Substantia nigra (tissue), 51 donors: ENCODE measurements at places on chromosomes 7 and 10.

DNA sequence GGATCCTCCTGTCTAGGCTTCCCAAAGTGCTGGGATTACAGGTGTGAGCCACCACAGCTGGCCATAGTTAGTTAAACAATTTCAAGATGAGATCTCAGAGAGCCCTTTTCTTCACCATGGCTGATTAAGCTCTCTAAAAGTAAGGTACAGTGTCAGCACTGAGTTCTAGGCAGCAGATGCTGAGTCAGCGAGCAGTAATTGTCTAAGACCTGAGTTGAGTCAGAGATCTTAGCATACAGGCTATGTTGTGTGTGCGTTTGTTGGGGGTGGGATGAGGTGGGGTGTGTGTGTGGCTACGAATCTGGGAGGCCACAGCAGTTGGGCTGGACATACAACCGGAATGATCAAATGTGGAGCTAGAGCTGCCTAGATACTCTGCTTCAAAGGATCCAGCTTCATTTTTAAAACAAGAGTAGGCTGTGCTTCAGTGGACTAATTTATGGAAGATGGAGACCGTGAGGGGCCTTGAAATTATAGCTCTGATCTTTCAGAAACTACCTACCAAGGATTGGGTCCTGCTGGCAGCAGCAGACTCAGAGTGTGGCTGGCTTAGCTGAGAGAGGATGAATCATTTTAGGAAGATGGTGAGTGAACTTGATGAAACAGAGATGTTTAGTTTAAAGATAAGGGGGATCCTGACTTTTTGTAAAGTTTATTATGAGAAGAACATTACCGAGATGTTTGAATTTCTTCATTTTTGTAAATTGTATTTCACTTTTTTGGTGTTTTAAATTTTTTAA lies 17.5 kb upstream of the MTPN start:
- no peak for DNase-seq

GRCh38 chr7:139588632-139589031 lies 65.1 kb downstream of the CLEC2L start:
- DNase-seq: no peak

GRCh38 chr10:30630571-30630970 lies 1.0 kb upstream of the LYZL2 start:
- no peak for DNase-seq

- DNase-seq: no peak
Observed at GRCh38 chr10:12505683-12506082, 156.3 kb downstream of the CAMK1D start.

GRCh38 chr10:63611078-63611477 lies 89.9 kb downstream of the REEP3 start:
- DNase-seq: no peak

DNA sequence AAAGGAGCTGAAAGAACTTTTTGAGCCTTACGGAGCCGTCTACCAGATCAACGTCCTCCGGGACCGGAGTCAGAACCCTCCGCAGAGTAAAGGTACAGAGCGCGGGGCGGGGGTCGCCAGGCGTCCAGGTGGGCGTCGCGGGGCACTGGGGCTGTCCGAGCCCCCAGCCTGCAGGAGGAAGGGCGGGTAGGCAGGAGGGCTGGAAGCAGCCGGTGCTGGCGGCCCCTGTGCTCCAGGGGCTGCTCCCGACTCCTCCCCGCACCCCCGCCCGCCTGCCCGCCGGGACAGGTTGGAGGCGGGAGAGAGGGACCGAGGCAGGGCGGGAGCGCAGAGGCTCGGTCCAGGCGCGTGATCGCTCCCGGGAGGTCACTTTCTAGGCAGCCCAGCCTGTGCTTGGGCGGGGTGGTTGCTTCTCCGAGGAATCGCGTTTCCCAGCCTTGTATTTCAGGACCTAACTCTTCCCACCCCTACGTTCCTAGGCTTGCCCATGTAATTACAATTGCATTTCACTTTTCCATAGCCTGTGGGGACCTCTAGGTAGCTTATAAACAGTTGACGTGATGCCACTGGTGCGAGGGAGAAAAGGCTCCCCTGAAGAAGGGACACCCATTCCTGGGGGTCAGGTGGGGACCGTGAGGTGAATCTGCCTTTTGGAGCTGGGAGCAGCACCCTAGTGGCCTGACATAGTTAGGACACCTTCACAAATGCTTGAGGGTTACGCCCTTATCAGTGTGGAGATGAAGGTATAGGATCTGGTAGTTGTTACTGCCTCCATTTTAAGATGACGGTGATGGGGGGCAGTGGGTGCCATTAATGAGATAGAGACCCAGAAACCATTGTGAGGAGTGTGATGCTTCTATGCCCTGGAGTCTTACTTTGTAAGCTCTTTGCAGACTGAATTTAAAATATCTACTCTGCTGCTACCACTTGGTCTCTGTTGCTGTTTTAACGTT lies 148.2 kb downstream of the CELF2 start:
- DNase-seq: no peak

GRCh38 chr10:104330168-104331110 lies 7.8 kb downstream of the ITPRIP start:
- no peak for DNase-seq
